ENCODE measurements at places on chromosomes 16 and 17.

GRCh38 chr17:22671110-22671509 lies 978.8 kb downstream of the KCNJ18 start:
- DNase-seq = no peak

GRCh38 chr17:6710317-6710716 lies 2.9 kb downstream of the SLC13A5 start:
- DNase-seq = no peak

GRCh38 chr17:1936766-1937165 lies 88.4 kb downstream of the RTN4RL1 start:
- DNase-seq = no peak

DNA sequence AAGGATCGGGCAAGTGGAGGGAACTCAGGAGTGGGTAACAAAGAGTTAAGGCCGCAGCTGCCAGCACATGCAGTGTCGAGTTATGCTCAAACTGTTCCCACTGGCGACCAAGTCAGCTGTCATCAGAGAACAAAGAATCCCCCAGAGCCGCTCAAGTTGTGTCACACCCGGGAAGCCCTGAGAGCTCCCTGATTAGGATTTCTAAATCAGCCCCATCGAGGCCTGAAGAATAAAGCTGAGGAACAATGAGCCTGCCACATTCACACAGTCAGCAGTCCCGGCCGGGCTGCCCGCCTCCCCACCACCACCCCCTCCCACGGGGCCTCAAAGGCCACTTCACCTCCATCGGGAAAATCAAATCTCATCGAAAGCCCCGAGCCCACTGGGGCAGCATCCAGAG lies 84.5 kb downstream of the SOX9 start:
- DNase-seq = no peak

- DNase-seq = peak; percentile 85
These were observed at the start of gene MPP2 for GRCh38 chr17:43907425-43907981. TSS of gene MPP2 (minus strand) at chr17:43907536. CDS start at chr17:43904460, 3,076 bp downstream.

GRCh38 chr17:19652595-19652994 lies 4.0 kb downstream of the ALDH3A2 start:
- DNase-seq = no peak

GRCh38 chr17:74923538-74924249 lies 379 bp upstream of the OTOP2 start:
- peak; percentile 78 for DNase-seq

- peak; percentile 86 for DNase-seq
These were observed 2.2 kb downstream of the NR1D1 start for GRCh38 chr17:40097931-40098845.

- DNase-seq = peak; percentile 48
These were observed 587 bp downstream of the MMP2 start for GRCh38 chr16:55479430-55480140.

- no peak for DNase-seq
These were observed 58.2 kb downstream of the RMI2 start for GRCh38 chr16:11403534-11403795.

DNA sequence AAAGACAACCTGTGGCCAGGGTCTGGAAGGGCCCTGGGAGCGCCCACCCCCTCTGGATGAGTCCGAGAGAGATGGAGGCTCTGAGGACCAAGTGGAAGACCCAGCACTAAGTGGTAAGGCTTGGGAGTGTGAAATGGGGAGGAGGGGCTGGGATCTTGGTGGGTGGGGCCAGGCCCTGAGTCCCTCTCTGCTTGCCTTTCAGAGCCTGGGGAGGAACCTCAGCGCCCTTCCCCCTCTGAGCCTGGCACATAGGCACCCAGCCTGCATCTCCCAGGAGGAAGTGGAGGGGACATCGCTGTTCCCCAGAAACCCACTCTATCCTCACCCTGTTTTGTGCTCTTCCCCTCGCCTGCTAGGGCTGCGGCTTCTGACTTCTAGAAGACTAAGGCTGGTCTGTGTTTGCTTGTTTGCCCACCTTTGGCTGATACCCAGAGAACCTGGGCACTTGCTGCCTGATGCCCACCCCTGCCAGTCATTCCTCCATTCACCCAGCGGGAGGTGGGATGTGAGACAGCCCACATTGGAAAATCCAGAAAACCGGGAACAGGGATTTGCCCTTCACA lies 1.2 kb upstream of the STARD3 start:
- no peak for DNase-seq

All from left lung (tissue), 14 donors.